NCI-H2081 treated with DMSO at 0.1 percent for 48 hours (cell line): ENCODE measurements at places on chromosomes 4 and X.
A peak's percentile ranks its signal among the peaks of the same experiment; 100 is the strongest.

GRCh38 chr4:173269280-173269679, 64.9 kb downstream of the HMGB2 start:
- DNase-seq, result no peak

DNA sequence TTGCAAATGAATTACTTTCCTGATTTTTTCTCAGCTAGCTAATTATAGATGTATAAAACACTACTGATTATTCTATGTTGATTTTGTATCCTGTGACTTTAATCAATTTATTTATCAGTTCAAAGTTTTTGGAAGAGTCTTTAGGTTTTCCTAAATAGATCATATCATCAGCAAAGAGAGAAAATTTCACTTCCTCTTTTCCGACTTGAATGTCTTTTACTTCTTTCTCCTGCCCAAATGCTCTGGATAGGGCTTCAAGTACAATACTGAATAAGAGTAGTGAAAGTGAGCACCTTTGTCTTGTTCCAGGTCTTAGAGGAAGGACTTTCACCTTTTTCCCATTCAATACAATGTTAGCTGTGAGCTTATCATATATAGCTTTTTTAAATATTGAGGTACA, 417.9 kb downstream of the PDGFC start:
- DNase-seq, result no peak

DNA sequence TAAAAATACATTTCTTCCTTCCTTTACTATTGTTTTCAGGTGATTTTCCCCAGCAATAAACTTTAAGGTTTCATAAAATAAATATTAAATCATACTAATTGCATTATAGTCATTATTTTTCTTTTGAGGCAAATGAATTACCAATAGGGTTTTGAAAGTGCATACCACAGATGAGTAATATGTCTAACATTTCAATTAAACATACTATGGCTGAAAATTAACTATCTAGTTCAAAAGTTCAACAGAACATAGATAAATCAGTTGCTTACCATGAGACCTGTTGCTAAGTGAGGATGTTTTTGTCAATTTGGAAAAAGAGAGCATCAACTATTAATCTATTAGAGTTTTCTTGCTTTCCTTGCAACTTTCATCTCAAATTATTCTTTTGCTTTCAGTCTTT, 35.0 kb downstream of the NPY5R start:
- DNase-seq, result no peak

- no peak for DNase-seq
Measured at GRCh38 chrX:13159886-13160285, 115.5 kb upstream of the FAM9C start.

- DNase-seq, result no peak
Measured at GRCh38 chr4:82381661-82382296, 8.0 kb upstream of the HNRNPD start.

DNA sequence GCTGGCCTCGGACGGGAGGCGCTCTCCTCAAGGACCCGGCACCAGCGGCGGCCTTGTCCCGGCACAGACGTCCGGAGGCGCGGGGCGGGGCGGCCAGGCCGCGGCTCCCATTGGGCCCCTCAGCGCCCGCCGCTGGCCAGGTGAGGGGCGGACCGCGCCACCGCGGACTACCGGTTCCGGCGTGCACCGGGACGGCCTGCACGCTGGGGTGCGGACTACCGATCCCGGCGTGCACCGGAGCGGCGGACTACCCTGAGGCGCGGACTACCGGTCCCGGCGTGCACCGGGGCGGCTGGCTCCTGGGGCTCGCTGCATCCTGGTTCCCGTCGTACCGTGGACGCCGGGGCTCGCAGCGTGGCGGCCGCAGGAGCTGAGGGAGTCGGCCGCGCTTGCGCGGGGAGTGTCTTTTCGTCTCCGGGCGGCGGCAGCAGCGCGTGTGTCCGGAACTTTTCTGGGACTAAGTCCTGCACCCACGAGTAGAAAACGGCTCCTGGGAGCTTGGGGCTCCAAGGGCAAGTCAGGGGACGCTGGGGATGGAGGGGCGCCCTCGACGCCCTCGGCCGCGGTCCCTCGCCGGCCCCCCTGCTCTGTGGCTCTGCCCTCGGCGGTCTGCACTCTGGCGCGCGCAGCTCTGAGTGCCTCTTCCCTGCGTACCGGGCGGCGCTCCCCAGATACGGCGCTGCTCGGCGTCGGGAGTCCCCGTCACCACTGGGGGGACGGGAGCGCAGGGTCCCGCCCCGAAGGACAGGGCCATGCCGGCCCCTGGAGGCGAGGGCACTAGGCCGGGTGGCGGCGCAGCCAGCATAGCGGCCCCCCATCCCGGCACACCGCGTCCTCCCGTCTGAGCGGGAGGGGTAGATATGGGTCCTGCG, at the start of gene LETM1:
LETM1 (minus strand) TSS at position 86 of the 872 bp plus-strand sequence. CDS start 206 bp downstream, outside the sequence.
- peak; percentile 92 for DNase-seq

GRCh38 chr4:142334931-142335330, 511.2 kb downstream of the INPP4B start:
- DNase-seq, result no peak

DNA sequence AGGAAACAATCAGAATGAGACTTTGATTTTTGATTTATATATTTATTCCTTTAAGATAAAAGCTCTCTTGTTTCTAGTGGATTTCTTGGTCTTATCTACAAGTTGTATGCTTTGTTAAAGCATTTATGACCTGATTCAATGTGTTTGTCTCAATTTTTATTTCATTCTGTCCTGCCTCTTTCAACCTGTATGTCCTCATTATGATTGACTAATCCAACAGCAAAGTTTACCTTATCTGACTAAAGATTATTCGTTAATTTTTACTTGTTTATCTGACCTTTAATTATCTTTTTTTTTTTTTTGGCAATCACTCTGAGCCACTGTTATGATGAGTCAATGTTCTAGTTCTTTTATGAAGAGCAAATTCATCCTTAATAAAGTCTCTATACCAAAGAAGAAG, 54.9 kb downstream of the UGT2A3 start:
- DNase-seq, result no peak

- DNase-seq, result no peak
Measured at GRCh38 chrX:10722851-10723250, 102.5 kb upstream of the MID1 start.

GRCh38 chr4:113673450-113673849, 88.1 kb downstream of the CAMK2D start:
- no peak for DNase-seq

- DNase-seq, result no peak
Measured at GRCh38 chr4:163693211-163693610, 198.7 kb downstream of the TMA16 start.

GRCh38 chr4:121936101-121936500, 15.8 kb downstream of the TRPC3 start:
- no peak for DNase-seq

GRCh38 chr4:188960411-188961093, 821.3 kb downstream of the TRIML1 start:
- no peak for DNase-seq

- no peak for DNase-seq
Measured at GRCh38 chr4:185640811-185641675, 105.7 kb upstream of the PDLIM3 start.

GRCh38 chrX:131762802-131763234, 218.9 kb downstream of the OR13H1 start:
- no peak for DNase-seq

DNA sequence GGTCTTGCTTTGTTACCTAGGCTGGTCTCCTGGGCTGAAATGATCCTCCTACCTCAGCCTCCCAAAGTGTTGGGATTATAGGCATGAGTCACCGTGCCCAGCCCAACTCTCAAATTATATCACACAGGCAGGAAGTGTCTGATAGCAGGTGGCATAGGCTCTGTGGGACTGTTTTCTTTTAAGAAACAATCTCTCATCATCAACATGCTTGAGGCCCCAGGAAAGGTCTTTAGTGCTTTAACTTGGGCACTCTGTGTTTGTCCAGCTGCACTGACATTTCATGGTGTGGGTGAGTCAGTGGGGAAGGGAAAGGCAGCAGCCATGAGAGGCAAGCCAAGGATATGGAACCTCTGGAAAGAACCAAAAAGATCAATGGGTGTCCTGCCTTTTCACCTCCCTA, 88.1 kb upstream of the TSPAN5 start:
- DNase-seq, result no peak

- no peak for DNase-seq
Measured at GRCh38 chr4:180203349-180203748, 2039.9 kb upstream of the TENM3 start.

DNA sequence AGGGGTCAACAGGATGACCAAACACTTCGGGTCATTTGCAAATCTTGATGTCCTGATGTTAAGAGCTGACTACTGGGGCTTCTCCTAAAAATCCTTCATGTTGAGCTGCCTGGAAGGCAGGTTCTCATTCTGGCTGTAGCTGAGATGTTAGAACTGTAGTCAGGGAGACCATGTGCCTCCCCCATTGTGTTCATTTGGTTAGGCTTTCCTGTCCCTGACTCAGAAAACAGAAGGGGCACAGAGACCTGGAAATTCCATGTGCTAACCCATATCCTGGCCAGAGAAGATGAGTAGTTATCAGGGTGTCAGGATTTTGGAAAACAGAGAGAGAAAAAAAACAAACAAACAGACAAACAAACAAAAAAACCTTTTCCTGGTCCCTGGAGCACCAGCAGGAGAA, 177.5 kb downstream of the AR start:
- DNase-seq, result no peak

- DNase-seq, result no peak
Measured at GRCh38 chr4:24877868-24878635, 34.8 kb downstream of the CCDC149 start.

DNA sequence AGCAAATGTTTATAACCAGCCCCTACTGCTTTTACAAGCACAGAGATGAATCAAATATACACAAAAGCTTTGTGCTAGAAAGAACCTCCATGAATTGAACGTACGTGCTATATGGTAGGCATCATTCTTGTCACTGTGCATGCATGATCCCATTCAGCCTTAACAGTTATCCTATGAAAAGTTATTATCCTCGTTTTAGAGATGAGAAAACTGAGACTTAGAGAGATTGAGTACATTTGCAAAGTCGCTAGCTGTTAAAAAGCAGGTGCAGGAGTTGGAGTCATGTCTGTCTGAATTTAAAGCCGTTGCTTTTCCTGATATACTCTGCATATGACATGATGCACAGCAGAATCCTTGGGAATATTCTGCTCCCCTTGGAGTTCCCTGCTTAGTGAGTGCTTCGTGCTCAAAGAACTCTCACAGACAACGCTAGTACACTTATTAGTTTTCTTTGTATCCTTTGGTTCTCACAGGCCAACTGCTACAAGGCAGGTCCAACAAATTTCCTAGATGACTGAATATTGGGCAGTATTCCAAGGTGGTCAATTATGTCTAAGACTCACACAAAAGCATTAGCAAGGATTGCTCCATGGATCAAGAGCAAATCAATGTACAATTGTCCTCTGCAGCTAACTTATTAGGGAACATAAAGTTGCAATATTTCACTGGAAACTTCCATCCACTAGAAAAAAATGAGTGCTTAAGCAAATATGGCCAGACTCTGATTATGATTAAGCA, 42.8 kb upstream of the TRIM2 start:
- DNase-seq, result no peak

DNA sequence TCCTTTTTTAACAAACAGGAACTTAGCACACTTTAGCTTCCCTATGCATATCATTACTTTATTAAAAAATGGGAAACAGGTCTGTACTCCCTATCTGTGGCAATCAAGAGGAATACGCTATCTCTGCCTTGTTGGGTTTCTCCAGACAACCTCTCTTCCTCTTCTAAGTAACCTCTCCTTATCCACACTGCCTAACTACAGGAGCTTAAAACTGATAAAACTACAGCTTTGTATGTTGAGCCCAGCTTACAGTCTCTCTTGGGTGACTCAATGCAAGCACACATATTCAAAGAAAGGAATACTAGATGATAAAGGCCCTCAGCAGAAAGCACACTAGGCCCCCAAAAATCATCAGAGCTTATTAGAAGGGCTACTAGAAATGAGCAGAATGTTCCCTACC, 8.9 kb downstream of the NUP62CL start:
- no peak for DNase-seq

- DNase-seq, result no peak
Measured at GRCh38 chr4:131566026-131566425, 1583.1 kb upstream of the PCDH10 start.

DNA sequence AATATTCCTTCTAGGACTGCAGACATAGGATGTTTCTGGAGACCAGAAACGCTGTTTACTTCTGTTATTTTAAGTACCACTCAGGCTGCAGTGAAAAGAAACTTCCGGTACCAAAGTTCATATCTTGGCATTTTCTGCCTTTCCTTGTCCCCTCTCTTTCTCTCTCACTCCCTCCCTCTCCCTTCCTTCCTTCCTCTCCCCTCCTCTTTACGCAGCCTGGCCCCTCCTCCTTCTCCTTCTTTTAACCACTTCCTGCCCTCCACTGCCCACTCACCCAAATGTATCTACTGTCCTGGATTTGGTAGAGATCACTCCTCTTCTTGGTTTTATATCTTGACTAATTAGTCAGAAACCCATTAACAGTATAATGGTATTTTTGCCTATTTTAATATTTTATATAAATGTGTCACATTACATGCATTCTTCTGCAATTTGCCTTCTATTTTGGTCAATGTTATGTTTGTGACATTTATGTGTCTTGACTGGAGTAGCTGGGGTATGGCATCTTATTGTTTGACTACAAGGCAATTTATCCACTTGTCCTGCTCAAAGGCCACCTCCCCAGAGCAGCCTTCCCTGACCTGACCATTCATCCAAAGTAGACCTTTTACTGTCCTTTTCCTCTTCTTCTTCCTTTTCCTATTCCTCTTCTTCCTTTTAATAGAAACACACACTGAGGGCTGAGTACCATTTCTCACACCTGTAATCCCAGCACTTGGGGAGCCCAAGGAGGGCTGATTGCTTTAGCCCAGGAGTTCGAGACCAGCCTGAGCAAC, 56.9 kb downstream of the BCOR start:
- DNase-seq, result no peak

GRCh38 chrX:9832811-9833210, 46.6 kb downstream of the SHROOM2 start:
- no peak for DNase-seq

DNA sequence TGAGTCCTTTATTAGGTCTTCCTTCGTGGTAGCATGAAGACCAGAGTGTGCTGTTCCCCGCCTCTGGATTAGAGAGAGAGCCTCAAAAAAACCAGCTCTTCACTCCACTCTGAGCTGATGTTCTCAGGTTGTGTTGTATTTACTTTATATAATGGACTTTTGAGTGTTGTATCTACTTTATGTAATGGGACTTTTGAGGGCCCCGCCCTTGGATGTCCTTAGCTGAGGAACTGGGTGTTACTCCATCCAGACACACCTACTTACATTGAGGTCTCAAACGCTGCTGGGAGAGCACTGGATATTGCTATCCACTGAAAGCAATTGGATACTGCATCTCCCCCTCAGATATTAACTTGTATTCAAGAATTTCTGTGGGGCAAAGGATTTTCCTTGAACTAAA, 28.2 kb downstream of the ATP8A1 start:
- DNase-seq, result no peak

- no peak for DNase-seq
Measured at GRCh38 chrX:153520287-153520917, 3.0 kb downstream of the ATP2B3 start.

GRCh38 chr4:64899563-64899962, 490.3 kb upstream of the TECRL start:
- no peak for DNase-seq

GRCh38 chr4:34644579-34645115, 1599.7 kb downstream of the ARAP2 start:
- no peak for DNase-seq
